ENCODE measurements at places on chromosomes 3 and 15.

- DNase-seq: peak; percentile 32
Observed at GRCh38 chr15:99029341-99030144, 22.0 kb upstream of the PGPEP1L start.

- DNase-seq: no peak
Observed at GRCh38 chr15:64423970-64424369, 36.3 kb downstream of the TRIP4 start.

DNA sequence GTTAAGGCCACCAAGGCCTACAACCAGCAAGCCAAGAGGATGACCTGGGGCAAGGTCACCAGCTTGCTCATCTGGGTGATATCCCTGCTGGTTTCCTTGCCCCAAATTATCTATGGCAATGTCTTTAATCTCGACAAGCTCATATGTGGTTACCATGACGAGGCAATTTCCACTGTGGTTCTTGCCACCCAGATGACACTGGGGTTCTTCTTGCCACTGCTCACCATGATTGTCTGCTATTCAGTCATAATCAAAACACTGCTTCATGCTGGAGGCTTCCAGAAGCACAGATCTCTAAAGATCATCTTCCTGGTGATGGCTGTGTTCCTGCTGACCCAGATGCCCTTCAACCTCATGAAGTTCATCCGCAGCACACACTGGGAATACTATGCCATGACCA lies 3.6 kb downstream of the CXCR6 start:
- DNase-seq: no peak

DNA sequence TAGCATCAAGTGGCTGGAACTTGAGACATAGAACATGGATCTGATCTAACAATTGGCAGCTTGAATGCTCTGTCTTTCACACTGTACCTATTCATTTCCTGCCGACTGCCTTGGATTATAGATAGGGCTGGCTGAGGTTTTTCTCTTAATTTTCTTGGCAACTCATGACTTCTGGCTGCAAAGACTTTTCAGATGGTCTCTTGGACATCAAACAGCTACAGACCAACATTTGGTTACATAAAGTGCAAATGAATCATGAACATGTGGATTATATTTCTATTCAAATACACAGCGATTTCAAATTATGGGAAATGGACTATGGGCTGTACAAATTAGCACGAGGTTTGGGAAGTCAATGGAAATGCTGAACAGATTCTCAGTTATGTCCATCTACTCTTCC lies 26.2 kb upstream of the IL16 start:
- no peak for DNase-seq

GRCh38 chr3:129606636-129607390 lies at the start of gene PLXND1:
Gene PLXND1 (minus strand): TSS chr3:129606676. CDS start chr3:129606639, 37 bp downstream.
- no peak for DNase-seq

GRCh38 chr15:77854980-77855379 lies 222.3 kb upstream of the LINGO1 start:
- no peak for DNase-seq

DNA sequence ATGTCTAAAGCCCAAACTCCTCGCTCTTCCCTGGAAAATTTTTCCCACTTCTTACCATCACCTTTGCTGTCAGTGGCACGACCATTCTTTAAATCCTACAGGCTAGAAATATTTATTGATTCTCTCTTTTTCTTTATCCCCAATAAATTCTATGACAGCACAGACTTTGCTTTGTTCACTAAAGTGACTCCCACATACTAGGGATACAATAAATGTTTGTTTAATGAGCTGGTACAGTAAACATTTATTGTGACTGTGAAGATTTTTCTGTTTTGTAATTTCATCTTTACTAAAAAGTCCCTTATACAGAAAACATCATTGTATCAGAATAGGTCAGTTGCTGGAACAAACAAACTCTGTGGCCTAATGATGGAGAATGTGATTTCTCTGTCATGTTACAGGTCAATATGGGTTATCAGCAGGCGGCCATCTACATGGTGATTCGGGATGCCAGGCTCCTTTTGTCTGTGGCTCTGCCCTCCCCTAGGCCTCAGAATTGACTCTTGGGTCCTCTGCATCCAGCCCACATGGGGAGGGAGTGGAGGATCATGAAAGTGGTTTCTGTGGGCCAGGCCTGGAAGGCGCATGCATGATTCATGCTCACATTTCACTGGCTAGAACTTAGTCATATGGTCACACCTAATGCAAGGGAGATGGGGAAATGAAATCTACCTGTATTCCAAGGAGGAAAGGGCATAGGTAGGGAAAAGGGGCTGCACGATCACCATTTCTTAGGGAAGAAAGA lies 22.7 kb upstream of the KNG1 start:
- DNase-seq: no peak

GRCh38 chr15:91668370-91668769 lies 185.1 kb upstream of the SLCO3A1 start:
- no peak for DNase-seq

- no peak for DNase-seq
Observed at GRCh38 chr15:97502038-97502437, 458.5 kb upstream of the ARRDC4 start.

DNA sequence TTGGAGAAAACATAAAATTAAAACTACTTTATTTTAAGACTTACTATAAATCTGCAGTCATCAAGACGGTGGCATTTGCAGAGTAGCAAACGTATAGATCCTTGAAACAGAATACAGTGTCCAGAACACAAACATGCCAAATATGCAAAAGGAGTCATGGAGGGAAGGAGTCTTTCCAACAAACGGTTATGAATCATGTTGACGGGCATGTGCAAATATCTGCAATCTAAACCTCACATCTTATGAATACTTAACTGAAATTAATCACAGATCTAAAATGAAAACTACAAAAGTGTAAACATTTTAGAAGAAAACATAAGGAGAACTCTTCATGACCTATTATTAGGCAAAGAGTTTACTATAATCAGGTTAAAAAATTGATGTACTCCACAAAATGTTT lies 69.4 kb downstream of the TFRC start:
- DNase-seq: no peak

DNA sequence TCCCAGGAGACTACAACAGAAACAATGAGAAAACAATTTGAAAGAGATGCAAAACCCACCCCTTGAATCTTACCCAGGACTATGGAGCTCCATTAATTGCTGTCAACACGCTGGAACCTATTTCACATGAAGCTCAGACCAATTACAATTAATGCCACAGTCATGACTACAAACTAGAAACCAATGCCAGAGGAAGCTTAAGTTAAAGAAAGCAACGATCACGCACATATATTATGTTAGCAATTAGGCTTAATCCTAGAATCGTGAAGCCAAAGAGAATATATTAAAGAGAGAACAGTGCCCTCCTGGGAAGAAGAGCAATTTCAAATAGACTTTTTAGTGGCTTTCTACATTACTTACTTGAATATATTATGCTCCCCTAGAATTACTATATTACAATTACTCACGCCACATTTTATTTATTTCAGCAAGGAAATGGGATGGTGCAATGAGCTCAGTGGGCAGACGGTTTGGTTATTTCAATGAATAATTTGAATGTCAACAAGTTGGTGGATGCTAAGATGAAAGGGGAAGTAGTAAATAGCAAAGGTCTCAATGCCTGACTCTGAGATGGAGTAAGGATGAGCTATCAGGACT lies 125.5 kb downstream of the GREM1 start:
- DNase-seq: no peak

DNA sequence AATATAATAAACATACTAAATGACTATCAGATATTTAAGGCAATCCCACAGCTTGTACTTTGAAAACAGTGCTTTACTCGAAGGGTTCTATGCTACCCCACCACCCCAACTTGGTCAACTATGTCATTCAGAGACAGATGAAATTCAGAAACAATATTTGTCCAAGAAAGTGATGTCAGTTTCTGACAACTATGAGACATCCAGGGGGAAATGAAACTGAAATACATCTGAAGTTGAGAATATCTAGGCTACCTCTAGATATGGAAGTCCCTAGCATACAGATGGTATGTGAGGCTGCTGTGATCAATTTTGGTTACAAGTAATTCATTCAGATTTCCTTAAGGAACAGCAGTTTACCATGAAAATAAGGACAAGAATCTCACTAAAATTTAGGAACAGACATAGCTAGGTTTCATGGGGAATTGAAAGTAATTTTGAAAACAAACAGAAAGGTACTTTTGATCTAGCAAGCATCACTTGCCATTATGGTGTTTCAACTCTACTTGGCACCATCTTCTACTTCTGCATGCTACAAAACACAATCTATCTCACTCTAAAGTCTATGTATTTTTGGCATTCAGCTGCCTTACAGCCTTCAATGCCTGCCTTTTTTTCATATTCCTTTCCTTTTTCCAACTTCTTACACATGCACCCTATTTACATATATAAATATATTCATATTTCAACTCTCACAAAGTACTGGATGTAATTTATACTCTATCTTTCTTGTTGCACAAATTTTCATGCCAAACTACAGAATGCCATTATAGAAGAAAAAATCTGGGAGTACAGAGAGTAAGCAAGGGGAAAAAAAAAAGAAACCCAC lies 21.7 kb downstream of the ATG3 start:
- DNase-seq: no peak

GRCh38 chr15:97567411-97567810 lies 393.1 kb upstream of the ARRDC4 start:
- no peak for DNase-seq

DNA sequence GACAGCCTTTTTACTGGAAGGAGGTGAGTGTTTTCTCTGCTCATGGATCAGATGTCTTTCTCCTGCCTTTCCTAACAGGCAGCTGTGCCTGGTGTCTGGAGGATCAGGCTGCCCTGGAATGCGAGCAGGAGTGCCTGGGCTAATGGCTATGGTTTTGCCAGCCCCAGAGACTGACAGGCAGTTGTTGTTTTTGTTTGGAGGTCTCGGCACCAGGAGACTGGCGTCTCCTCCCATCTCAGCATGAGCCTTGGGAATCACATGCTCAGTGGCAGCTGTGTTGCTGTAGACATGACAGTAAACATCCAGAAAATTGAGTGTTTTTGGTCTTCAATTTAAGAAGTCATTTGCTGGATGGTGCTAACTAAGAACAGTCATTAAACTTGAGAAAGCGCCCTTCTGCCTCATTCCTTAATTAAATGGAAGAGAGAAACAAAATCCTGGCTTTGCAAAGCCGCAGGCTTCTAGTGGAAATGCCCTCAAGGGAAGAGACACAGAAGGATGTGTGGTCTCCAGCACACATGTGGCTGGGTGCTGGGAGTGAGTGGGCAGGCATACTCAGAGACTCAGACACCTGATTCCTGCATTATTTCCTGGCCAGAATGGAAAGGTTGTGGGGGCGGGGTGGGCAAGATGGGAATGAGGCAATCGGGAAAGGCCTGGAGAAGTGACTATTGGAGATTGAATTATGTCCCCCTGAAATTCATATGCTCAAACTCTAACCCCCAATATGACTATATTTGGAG lies 97.0 kb upstream of the NMNAT3 start:
- DNase-seq: peak; percentile 32

GRCh38 chr15:99404454-99404853 lies 153.2 kb downstream of the LRRC28 start:
- DNase-seq: no peak

GRCh38 chr15:88901508-88902220 lies 6.3 kb upstream of the HAPLN3 start:
- DNase-seq: no peak

DNA sequence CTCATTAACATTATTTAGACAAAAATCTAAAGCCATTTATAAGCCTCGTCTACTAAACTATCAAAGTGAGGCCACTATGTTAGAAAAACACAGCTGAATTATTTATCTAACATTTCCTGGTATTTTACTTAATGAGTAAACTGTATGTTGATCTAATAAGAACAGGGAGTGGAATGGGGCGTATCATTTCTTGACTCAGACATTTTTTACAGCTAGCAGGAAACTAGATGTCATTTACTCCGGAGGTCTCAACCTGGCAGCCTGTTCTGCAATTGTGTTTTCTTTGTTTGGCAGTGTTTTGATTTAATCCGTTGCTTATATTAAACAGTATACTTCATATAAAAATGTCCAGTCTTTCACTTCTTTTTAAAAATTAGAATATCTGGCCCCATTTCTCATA lies 79.1 kb upstream of the ABI3BP start:
- DNase-seq: no peak

DNA sequence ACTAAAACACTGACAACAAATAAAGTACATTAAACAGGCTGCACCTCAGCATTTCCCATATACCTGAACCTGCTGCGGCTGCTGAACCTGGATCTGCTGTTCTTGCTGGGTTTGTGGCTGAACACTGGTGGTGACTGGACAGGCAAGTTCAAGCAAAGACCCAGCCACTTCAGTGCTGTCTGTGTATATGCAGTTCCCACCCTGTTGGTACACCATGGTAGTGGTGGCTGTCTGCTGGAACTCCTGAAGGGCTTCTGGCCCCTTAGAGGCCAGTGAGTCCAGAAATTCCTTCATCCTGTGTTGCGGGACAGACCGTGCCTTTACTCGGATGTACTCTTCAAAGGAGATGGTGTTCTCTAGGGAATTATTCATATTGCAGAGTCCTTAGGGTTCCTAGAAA lies 17.2 kb downstream of the QRICH1 start:
- no peak for DNase-seq

- DNase-seq: no peak
Observed at GRCh38 chr3:146503461-146504202, 34.3 kb upstream of the PLSCR2 start.

DNA sequence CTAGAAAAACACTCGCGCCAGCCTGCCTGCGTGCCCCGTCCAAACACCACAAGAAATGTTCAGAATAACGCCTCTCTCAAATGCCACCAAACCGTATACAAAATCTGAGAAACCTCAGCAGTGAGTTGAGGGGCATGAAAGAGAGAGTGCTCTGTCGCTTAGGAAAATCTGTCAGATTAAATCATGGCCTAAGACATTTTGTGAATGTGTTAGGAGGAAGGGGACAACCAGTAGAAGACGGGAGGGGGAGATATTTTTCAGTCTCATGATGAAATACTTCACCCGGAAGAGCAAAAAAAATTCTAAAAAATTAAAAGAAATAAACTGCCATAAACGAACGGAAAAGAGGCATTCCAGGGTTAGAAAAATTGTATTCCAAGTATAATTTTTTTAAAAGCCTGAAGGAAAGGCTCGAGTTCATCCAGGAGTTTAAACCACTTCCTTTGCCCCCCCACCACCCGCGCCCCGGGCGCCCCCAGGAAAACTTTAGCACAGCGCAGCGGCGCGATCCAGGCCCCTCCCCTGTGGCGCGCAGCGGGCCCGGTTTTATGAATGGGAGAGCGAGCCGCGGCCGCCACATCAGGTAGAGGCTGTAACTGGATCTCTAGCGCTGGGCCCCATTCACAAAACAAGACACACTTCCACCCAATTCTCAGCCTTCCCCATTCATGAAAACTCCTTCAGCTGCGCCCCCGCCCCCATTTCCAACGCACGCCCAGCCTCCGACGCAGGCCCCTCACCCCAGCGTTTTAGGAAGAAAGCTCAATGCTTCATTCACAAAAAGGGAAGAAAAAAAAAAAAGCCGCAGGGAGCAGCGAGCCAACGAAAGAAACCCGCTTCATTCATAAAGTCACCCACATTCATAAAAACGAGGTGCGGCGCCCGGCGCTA lies 1.4 kb downstream of the ETV5 start:
- DNase-seq: peak; percentile 74

DNA sequence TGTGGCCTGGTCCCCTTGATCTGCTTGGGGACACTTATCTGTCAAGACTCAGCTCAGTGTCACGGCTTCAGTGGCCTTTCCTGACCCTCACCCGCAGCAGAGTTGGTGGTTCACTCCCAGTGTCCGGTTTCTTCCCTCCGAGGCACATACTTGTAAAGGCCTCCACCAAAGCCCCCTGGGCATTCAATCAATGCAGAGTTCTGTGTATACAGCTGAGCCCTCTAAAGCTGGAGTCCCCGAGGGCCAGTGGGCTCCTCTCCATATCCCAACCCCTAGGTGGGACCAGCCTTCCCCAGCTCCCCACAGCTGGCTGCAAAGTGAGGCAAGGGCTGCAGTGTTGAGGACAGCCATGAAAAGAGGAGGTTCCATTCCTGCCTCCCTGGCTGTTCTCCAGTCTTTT lies 70.9 kb upstream of the RGMA start:
- no peak for DNase-seq

All from left kidney (tissue), 8 donors.